ENCODE measurements at places on chromosomes 11 and 22.

- DNase-seq: no peak
Measured at GRCh38 chr11:16779436-16779835, 41.0 kb downstream of the C11orf58 start.

- DNase-seq: peak; percentile 85
Measured at GRCh38 chr11:114280696-114281095, 15.5 kb upstream of the NNMT start.

DNA sequence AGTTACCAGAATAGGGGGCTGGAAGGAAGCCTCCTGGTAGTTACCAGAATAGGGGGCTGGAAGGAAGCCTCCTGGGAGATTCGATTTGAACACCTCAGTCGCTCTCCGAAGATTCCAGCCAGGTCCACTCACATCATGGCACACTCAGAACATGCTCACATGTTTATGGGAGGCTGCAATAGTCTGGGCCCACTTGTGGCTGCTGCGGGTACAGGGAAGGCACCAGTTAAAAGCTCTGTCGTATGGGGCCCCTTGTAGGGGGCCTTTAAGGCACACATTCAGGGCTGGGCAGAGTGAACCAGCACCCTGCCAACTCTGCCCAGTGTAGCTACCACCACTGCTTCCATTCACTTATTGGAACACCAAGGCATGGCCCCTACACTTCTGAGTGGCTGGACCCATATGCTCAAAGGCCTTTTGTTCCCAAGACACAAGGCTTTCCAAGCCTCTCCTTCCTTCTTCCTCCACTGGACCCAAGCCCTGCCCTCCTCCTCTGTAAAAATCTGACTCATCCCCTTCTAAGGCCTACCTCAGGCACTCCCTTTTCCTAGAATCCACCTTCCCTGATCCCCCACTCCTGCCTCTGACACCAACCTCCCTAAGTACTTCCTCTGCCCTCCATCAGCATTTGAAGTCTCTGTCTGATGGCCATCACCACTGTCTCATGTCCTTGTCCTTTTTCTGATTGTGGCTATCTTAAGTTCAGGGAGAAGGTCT, 28.0 kb downstream of the USP35 start:
- no peak for DNase-seq

DNA sequence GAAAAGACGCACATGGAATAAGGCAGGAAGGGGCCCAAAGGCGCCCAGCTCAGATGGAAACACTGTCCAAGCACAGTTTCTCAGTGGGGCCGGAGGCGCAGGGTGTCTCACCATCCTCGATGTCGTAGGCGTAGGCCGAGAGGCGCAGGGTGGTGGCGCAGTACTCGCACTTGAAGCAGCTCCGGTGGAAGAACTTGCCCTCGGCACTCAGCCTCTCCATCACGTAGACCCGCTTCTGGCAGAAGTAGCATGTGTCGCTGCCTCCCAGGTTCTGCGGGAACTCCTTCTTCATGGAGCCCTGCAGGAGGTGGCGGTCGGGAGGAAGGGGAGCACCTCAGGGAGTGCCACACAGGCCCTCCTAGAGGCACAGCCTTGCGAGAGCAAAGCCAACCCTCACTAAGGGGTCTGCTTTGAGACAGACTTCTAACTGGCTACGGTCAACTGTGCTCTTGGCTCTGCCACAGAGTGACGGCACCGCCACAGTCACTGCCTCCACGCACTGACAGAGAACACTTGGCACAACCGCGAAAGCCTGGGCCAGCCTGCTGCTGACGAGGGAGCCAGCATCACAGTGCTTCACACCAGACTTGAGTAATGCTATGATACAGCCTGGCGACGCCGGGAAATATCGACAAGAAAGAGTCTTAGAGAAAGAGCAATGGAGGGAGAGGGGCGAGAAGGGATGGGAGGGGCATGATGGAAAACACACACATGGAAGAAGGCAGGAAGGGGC, 97.6 kb upstream of the BID start:
- no peak for DNase-seq

- DNase-seq: no peak
Measured at GRCh38 chr11:61956191-61957020, 6.3 kb downstream of the BEST1 start.

GRCh38 chr11:109734566-109734965, 312.6 kb downstream of the C11orf87 start:
- peak; percentile 59 for DNase-seq

DNA sequence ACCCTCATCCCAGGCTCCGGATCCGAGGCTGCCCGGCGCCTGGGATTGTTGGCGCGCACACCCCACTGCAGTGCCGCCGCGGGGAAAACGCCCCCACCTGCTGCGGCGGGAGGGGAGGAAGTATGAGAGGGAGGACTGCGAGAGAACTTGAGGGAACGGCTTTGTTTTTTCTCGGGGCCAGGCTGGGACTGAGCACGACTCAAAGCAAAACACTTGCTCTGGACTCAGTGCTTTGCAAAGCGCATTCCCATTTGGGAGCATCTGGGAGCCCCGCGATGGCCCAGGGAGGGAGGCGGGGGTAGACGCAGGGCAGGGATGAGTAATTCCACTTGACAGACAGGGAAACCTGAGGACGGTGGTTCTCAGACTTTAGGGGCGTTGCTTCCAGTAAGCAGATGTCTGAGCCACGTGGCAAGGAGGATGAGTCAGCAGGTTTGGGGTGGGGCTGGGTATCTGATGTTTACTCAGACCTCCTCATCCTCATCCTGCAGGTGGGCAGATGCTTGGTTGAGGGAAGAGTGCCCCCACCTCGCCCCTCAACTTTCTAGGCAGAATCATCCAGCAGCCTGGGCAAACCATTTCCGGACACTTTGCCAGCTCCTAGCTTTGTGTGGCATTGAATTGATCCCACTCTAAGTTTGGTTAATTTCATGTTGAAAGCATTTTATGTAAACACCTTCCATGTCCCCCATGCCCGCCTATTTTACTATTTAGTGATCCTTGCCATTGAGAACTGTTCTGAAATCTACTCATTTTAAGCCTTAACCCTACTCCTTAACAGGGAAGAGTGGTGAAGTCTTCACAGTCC, 1.5 kb downstream of the MIAT start:
- DNase-seq: peak; percentile 90

GRCh38 chr11:75849894-75850293, 34.9 kb downstream of the UVRAG start:
- DNase-seq: no peak

DNA sequence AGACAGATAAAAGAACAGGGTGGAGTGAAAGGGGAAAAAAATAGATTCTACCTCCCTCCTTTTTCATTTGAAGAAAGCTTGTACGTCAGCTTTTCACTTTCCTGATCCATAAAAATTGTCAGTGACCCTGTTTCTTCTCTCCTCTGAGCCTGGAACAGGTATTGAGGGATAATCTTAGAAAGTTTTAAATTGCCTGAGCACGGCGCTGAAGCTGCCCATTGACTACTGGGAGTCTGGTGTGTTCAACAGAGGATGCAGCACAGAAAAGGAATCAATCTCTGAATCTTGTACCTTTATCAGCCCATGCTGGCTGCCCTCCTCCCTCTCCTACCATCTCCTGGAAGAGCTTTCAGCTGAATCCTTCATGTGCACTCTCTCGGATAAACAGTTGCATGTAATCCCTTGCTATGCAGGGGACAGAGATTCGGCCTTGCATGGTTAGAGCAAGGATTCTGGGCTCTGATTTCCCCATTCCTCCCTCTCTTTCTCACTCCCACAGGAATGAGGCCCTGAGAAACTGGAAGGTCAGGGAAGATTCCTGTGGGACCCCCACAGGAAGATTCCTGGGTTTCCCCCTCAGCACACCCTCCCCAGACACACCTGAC, 162.4 kb upstream of the SYN3 start:
- DNase-seq: peak; percentile 12

DNA sequence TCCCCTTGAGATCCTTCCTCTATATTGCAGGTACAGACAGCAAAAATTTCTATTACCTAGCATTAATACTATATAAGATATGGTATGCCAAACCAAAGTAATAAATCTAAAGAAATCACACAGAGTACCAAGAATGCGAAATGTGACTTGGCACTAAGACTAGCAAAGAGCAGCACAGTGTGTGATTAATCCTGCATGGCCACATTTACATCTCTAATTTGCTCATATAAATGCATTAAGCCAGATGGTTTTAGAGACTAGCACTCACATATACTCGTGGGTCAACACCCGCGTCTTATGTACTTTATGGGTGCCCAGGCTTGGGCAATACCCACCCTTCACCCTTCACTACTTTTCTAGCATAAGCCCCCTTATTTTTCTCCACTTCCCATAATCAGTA, 213.2 kb downstream of the TTC28 start:
- DNase-seq: no peak

- DNase-seq: no peak
Measured at GRCh38 chr22:49812838-49813237, 14.8 kb downstream of the BRD1 start.

DNA sequence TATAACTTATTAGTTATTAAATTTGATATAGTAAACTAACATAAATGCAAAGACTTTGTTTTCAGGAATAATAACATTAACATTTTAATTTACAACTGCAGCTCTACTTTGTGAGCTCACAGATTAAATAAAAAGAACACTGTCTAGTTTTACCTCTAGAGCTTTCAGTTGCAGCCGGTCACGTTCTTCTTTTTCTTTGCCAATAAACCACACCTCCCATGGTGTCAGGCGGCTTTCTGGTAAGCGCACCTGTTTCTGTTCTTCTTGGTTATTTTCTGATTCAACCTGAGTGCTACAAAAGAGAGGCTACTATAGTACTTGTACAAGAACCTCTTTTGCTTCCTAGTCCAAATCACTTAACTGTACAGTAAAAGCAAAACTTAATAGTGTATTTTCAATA, 5.8 kb downstream of the CCDC34 start:
- no peak for DNase-seq

GRCh38 chr11:6576471-6577373, 26.7 kb downstream of the RRP8 start:
- peak; percentile 43 for DNase-seq

DNA sequence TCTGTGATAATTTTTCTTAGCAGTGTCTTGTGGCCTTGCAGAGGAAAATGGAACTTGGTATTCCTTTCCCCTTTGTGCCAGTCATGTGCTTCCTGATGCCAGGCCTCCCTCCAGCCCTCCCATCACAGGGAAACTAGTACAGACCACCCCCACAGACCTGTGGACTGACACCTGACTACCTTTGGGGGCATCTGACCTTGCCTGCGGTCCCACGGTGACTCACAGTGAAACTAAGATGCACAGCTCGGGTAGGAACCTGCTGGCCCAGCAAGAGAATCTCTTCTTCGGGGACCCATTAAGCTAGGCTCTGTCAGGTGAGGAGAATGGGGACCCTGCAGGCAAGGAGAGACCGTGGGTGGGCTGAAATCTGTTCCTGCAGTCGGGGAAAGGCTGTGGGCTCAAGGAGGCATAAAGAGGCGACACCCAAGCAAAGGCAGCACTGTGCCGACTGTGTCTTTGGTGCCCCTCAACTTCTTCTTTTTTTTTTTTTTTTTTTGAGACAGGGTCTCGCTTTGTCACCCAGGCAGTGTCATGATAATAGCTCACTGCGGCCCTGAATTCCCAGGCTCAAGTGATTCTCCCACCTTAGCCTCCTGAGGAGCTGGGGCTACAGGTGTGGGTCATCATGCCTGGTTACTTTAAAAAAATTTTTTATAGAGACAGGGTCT, 20.8 kb upstream of the PEX26 start:
- DNase-seq: no peak

GRCh38 chr11:34605481-34606325, 15.2 kb upstream of the EHF start:
- no peak for DNase-seq

DNA sequence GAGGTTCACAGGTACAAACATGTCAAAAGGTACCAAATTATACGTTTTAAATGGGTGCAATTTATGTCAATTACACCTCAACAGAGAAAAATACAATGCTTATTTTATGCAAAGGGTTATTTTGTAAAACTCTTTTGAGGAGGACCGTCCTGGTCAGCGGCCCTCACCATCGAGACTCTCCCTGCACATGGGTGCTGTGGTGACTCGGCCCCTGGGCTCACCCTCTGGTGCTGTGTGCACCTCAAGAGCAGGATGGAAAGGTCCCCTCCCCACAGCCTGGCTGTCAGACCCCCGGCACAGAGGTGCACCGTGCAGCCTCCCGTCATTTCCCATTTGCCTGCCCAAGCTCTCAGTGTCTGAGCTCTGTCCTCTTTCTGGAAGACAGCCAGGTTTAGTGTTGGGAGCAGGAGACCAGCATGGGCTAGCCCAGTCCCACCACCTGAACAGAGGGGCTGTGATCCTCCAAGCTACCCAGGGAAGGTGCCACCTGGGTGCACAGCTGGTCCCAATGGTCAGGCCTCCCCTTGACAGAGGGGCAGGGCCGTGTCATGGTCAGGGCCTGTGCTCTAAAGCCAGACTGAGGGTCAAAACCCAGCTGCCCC, 41.8 kb upstream of the PRODH start:
- no peak for DNase-seq

GRCh38 chr11:85602526-85603213, 24.5 kb downstream of the DLG2 start:
- no peak for DNase-seq

DNA sequence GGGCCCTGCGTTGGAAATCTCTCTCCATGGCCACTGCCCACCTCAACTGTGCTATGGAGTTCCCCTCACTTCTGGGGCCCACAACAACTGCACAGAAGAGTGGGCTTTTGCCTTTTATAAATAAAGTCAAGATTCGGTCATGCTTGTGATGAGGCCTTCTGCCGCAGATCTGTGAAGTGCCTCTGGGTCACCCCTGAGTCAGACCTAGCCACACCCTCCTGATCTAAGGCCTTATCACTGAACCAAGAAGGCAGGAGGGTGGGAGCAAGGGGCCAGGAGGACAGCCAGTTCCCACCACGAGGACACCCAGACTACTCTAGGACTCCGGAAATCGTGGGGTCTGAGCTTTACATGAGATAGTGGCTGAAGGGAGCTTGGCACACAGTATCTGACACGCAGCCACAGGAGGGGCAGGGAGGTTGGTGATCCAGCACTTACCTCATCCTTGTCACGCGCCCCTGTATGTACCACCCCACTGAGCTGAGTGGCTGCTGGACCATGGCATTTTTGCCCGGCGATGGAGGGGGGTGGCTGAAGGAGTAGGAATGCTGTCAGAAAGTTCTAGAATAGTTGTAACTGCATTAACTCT, 115.7 kb downstream of the ABTB2 start:
- no peak for DNase-seq

- peak; percentile 56 for DNase-seq
Measured at GRCh38 chr11:69444381-69445130, 36.9 kb upstream of the LINC01488 start.

DNA sequence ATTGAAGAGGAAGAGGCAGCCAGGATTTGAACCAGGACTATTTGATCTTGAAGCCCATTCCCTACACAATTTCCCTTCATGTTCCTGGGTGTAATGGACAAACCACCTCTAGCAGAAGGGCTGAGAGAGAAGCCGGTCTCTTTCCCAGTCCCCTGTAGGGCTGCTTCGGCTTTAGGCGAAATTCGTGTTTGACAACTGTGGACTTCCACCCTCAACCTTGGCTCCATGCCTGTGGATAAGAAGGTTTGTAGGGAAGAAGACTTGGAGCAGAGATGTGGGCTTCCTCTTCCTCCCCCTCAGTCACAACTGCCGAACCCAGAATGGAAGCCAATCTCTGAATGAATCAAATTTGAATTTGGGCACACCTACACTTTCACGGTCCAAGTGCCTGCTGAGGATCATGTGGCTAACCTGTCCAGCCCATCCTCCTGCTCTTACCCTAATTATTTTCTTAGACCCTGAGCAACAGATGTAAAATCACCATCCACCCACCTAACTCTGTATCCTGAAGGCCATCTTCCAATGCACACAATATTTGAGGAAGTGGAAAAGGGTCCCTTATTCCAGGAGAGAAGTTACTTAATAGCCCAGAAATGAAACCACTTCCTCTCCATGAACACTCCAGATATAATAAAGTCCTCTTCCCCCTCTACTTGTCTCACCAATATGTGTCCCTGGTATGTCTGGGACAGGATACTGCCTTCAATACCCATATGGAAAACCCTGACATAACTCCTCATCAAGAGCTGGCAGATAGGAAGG, 10.1 kb upstream of the SCN2B start:
- no peak for DNase-seq

Data from fibroblast of skin of back (primary cell).